ENCODE measurements at places on chromosomes 12 and 14.

DNA sequence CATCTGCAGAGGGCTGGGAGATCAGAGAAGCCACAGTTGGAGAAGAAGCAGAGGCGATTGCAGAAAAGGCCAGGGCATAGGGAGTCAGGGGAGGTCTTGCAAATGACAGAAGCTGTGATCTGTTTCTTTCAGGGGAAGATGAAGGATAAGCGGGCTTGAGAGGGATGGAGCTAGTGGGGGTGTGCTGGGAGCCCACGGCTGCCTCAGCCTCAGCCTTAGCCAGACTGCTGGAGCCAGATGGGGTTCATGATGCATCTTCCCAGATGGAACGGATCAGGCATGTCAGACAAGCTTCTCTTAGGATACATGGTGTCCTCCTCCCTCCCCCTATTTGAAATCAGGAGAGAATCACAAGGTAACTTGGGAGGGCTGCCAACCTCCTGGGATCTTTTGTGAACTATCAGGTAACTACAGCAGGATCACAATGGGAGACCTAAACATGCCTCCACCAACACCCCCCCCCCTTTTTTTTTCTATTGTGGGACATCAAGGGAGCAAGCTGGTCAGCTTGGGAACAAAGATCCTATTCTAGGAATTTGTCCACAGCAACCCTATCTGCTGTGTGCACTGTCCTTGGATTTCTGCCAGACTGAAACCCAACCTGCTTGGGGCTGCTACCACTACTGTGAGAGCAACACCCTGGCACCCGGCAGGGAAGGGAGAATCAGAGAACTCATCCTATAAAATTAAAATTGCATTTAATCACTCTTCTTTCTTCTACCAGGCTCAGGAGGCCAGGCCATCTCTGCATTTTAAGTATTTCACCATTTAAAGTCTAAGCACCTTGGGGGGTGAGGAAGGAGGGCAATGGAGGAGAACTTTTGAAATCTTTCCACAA lies 10.7 kb upstream of the ATP2A2 start:
- DNase-seq = no peak

DNA sequence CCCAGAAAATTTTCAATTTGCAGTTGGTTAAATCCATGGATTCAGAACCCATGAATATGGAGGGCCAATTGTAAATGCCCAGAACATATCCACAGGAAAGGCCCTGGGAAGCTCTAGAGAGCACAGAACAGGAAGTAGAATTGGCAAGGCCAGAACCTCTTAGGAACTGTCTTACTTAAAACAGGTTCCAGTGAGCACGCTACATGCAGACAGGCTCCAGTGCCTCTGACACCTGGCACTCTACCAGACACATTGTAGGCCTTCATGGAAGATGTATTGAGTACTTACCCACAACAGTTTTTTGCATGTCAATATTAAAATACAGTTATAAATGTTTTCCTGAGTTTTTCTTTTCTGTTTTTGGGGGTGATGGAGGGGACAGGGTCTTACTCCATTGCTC lies 188.2 kb upstream of the FRMD6 start:
- DNase-seq = no peak

DNA sequence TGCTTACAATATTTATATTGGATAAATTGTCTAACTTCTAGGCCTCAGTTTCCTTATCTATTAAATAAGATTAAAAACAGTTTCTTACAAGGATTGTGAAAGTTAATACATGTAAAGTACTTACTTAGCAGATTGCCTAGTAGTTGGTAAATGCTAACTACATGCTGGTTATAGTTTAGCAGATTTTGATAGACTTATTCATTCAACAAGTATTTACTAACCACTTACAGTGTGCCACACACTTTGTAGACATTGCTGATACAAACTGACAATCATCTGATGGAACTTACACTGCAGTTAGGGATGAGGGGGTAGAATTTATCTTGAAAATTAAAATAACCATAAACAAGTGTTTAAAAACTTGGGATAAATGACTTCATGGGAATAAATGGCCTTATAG lies 50.4 kb downstream of the ARID2 start:
- no peak for DNase-seq

DNA sequence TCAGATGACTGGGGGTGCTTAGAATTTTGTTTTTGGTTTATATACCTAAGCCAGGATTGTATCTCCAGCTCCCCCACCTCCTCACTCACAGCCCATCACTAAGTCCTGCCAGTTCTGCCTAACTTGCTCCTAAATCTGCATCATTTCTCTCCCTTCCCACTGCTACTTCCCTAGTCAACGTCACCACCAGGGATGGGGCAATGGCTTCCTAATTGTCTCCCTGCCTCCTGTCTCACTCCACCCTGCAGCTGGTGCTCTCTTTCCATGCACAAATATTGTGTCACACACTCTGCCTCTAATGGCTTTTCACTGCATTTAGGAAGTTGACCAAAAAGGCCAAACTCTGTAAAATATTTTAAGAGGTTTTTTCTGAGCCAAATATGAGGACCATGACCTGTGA lies 11.5 kb downstream of the OAS2 start:
- DNase-seq = no peak

- DNase-seq = no peak
Observed at GRCh38 chr12:106045251-106045674, 93.5 kb downstream of the NUAK1 start.

DNA sequence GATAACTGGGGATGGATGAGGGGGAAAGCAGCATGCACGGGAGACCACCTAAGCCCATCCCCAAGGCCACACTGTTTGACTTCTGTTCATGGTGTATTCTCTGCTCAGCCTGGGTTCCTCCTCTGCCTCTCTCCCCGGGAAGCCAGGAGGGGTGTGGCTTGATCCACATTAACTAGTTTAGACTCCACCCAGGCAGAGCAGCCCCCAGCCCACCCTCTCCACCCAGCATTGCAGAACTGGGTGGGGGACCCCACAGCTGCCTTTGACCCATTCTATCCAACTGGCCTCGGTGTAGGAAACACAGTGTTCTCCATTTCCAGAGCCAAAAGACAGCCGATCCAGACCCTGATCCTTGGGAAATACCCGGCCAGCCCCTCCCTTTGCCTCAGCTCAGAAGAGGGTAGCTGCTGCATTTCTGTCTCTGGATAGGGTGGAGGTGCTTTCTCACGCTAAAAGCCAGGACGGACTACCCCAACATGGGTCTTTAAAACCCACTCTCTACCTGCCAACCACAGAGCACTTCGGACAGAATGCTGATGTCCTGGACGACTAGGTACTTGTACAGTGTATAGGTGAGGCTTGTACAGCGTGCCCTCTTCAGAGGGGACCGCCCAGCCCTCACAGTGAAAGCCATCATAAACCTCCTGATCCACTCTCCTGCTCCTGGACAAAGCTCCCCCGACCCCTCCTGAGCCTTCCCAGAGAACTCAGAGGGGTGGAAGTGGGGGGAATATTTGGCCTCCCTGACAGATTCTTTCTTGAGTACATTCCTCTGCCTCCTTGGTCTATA lies 9.4 kb downstream of the SPRYD3 start:
- DNase-seq = no peak

DNA sequence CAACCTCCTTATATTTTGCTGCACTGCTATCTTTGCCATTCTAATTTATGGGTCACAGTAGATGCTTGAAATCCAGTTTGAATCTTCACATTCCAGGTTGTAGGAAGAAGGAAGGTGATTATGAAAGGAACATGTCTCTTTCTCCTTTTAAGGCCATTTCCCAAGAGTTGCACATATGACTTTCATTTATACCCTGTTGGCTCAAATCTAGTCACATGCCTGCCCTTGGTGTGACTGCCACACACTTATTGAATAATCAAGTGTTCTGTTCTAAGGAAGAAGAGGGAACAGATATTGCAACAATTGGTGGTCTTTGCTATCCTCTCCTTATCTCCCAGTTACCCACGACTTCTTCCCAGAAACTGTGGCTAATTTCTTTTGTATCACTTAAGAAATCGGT lies 404.3 kb downstream of the TMEM117 start:
- DNase-seq = no peak
